Activated CD4-positive, CD25-positive, alpha-beta regulatory T cell treated with anti-CD3 and anti-CD28 coated beads, Interleukin-2, amount 50 U/mL, for 24 hours (primary cell): ENCODE measurements at places on chromosomes 4 and X.

DNA sequence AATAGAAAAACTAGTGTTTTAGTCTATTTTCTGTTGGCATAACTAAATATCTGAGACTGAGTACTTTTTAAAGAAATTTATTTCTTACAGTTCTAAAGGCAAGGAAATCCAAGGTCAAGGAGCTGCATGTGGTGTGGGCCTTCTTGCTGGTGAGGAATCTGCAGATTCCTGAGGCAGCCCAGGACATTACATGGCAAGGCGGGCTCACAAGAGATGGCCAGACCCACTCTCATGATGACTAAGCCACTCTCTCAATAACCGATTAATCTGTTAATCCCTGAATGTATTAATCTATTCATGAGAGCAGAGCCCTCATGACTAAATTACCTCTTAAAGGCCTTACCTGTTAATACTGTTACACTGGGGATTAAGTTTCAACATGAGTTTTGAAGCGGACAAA, 340.8 kb downstream of the GRXCR1 start:
- ATAC-seq: no peak

GRCh38 chrX:101957174-101957573, 25.3 kb upstream of the ZMAT1 start:
- ATAC-seq: no peak

DNA sequence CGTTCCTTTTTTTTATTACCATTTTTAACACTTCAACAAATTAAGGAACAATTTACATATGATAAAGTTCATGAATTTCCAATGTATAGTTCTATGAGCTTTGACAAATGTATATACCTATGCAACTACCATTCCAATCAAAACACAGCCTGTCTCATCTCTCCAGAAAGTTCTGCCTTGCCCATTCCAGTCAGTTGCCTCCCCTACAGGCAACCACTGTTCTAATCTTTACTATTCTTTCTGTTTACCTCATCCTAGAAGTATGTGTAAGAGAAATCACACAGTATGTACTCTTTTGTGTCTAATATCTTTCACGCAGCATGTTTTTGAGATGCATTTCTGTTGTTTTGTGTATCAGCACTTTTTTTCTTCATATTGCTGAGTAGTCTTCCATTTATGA, 224.9 kb downstream of the KIT start:
- ATAC-seq: no peak

DNA sequence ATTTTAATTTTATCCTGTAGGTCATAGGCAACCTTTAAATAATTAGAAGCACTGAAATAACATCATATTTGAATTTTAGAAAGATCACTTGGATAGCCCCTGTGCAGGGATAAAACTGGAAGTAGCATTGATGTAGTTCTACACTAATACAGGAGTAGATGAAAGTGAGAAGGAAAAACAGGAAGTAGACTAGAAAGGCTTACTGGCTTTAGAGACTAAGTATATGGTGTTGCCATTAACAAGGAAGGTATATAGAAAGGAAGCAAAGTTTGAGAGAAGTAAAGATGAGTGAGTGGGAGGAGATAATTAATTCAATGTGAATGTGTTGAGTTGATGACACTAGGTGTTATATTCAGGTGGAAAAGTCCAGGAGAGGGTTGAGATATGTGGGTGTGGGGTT, 73.1 kb upstream of the EPGN start:
- no peak for ATAC-seq

GRCh38 chr4:10276152-10276551, 159.6 kb upstream of the WDR1 start:
- ATAC-seq: no peak

DNA sequence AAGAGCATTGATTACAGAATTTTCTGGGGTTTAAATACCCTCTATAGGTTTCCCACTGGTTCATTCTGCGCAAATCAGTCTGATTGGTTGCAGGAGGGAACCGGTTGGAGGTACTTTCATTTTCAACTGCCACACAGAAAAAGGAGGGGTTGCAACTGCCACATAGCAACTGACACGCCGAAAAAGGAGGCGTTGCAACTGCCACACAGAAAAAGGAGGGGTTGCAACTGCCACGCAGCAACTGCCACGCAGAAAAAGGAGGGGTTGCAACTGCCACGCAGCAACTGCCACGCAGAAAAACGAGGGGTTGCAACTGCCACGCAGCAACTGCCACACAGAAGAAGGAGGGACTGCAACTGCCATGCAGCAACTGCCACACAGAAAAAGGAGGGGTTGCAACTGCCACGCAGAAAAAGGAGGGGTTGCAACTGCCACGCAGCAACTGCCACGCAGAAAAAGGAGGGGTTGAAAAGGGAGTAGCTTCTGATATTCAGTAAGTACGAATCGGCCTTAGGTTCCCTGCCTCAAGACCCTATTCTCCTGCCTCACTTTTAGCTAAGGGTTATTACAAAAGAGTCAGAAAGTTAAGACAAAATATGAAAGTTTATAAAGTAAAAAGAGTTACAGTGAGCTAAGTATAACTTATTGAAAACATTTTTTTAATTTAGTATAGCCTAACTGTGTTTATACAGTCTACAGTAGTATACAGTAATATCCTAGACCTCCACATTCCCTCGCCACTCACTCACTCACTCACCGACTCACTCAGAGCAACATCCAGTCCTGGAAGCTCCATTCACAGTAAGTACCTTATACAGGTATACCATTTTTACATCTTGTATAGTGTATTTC, 431.8 kb downstream of the KCTD8 start:
- no peak for ATAC-seq

DNA sequence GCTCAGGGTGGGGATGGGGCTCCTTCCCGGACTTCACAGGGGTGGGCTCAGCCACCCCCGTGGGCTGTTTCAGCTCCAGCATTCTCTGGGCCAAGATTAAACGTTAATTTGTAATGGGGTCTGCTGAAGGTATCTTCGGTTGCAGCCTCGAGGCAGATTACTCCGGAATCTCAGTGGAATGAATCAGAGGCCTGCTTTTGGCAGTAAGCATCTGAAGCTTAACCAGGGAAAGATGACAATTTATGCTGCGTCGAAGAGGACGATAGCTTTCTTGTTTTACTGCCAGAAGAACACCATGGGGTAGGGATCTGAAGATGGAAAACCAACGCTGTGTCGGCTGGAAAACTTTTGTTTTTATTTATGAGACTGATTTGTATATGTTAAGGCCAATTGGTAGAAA, 129.2 kb upstream of the MSX1 start:
- no peak for ATAC-seq

- no peak for ATAC-seq
Observed at GRCh38 chr4:76596713-76597112, 161.7 kb downstream of the SHROOM3 start.

- ATAC-seq: peak; percentile 59
Observed at GRCh38 chr4:88457307-88458103, 586 bp downstream of the HERC5 start.

DNA sequence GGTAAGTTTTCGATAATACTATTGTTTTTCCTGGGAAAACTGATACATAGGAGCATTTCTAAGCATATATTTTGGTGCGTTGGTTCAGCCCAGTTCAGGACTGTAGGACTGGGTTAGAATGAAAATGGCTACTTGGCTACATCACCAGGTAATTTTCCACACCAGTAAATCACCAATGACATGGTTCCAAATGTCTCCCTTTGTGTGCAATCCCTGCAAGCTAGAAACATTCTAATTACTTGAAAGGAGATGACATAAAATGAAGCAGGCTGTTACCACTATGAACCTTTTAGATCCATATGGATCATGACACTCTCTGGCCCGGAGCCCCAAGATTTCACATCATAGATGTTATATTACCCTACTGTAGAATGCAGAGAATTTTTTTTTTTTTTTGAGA, 577.4 kb upstream of the FTHL17 start:
- ATAC-seq: no peak

DNA sequence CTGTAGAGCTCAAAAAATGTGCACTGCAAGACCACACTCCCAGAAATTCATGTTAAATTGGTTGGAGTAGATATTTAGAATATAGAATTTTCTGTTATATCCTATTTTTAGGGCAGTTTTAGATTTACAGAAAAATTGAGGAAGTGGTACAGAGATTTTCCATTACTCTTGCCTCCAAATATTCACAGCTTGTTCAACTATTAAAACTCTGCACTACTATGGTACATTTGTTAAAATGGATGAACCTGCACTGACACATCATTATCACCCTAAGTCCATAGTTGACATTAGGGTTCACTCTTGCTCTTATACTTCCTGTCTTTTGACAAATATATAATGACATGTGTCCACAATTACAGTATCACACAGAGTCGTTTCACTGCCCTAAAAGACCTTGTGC, 1724.5 kb downstream of the C4orf33 start:
- ATAC-seq: no peak

DNA sequence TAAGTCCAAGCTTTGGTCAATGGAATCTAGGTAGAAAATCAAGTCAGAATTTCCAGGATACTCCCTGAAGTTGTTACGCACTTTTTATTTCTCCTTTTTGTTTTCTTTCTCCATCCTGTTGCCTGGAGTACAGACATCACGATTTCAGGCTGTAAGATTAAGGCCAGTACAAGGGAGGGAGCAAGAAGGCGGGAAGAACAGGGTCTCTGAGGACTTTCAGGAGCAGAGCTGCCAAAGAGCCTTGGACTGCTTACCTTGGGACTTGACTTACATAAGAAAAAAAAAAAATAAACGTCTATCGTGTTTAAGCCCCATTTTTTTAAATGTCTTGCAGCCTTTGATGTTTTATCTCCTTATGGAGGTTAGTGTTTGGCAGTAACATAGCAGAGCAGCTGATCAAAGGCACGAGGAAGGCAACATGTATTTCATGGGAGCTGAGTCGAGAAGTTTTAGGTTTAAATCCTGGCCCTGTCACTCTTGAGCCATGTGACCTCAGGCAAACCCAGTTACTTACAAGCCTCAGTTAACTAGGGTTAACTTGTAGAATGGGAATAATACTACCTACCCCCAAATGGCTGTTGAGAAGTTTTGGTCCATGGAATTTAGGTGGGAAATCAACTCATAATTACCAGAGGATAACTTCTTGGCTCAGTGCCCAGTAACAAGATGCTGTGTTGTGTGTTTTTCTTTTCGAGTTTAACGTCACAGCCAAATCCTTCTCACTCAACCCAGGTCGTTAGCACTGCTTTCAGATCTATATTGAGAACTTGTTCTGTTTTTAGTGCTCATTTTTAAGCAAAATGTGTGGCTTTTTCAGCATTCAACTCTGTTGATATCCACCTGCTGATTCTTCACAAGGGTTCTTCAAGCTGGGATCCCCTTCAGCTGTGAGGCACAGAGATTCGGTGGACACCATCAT, 106.8 kb downstream of the CLNK start:
- ATAC-seq: no peak
